CD4-positive, alpha-beta T cell treated with Interferon alpha-2 for 1 hour (primary cell): ENCODE measurements at places on chromosomes 11 and 22.

DNA sequence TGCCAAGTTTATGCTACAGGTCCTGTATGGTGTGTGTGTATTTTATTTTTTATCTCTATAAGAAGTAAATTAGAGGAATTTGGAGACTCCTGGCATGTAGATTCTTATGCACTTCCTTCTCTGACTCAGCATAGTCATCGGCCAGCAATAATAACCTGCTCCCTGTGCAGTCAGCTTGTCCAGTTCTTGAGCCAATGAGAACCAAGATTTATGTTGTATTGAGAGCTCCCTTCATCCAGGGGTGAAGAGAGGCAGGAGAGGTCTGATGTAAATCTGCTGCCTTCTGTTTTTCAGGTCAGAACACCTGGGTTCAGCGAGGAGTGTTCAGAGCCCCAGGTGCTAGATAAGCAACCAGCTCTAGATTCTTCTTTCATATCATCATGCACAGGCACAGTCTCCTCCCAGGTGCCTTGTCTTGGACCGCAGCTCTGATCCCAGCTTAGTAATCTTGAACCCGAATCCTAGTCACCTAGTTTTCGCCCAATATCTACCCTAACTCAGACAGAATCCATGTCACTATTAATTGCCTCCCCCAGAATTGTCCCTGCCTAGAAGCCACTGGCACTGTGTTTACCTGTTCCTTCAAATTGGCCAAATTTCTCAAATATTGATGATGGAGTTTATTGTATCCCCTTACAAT, 328.2 kb upstream of the NCAM1 start:
- no peak for DNase-seq

GRCh38 chr22:47606426-47606825, 844.0 kb downstream of the TBC1D22A start:
- DNase-seq, result no peak

GRCh38 chr11:63012430-63012829, 3.2 kb downstream of the SLC22A8 start:
- no peak for DNase-seq

- DNase-seq, result no peak
Observed at GRCh38 chr11:119545978-119546915, 123.3 kb upstream of the THY1 start.

DNA sequence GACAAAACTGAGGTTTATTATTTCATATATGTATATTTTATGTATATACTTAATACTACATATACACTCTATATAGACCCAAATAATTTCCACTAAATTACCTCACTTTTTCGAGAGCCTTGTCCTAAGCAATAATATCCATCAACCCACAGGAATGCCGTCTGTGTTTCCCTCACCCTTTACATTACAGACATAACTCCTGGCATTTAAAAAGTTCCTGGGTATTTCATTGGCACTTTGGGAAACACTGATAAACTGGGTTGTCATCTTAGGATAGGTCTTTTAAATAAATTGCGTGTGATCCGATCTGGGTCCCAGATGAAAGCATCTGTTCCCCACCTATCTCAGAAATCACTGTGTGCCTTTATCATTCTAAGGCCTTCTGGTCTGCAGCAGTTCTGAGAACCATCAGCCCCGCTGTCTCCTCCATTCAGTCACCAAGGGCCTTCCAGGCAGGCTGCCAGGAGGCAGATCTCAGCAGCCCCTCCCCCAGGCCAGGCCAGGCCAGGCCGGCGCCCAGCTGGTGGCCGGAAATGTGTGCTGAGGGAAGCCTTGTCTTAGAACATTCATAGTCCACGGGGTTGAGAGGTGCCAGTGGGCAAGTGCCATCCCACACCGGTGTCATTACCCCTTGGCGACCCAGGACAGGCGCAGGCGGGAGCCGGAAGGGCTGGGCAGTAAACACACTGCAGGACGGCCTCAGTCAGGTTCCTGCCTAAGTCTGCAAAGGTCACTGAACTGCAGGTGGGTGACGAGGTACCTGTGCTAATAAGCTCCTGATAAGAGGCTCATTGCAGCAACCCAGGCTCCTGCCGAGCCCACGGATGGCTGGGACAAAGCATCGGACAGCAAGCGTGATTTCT, 3.3 kb downstream of the FGF19 start:
- DNase-seq, result no peak

DNA sequence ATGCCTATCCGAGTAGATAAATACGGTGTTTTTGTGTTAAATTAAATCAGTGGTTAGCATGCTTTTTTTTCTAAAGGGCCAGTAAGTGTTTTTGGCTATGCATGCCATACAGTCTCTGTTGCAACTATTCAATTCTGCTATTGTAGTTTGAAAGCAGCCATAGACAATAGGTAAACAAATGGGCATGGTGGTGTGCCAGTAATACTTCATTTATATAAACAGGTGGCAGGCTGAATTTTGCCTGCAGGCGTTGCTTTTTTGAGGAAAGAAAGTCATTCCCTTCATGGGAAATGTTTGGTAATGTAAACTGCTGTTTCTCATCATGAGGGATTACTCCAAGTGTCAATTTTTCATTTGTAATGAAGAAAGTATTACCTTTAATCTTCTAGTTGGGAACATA, 106.5 kb downstream of the TMEM135 start:
- DNase-seq, result no peak

GRCh38 chr11:111684251-111684650, 81.9 kb downstream of the PPP2R1B start:
- no peak for DNase-seq

DNA sequence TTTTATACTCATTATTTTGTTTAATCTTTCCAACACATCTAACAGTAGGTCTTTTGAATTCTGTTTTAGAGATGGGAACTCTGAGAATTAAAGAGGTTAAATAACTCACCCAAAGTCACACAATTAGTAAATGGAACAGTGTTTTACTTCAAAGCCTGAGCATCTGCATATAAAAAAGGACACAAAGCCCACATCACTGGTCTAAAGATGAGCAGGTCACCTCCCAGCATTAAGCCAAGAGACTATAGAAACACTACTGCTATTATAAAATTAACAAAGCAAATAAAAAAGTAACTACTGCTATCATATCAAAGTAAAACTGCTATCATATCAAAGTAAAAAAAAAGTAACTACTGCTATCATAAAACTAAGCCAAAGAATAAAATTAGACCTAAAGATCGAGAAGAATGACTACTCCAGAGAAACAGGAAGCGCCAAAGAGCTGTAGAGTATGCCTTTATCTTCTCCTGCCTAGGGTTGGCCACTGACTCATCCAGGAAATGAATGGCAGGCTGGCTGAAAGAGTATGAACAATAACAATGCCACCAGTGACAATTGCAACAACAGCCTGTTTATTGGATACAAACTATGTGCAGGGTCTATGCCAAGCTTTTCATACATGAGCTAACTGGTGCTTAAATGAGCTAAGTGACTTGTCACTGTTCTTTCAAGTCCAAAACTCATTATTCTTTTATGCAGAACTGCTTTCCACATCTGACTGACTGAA, 1153.0 kb upstream of the TENM4 start:
- no peak for DNase-seq

DNA sequence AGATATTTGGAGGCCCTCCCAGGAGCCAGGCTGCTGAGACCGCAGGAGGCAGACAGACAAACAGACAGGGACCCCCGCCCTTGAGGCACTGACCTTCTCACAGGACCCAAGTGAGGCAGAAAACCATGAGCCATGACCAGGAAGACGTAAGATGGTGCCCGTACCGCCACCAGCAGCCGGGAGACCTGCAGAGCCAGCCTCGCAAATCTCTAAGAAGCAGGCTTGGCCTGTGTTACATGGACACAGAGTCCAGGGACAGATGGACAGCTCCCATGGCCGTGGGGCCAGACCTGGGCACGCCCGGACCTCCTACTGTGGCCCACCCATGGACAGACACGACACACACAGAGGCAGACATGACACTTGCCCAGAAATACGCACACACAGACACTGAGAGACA, 30.7 kb upstream of the TOLLIP start:
- no peak for DNase-seq
